ENCODE measurements at places on chromosomes 2 and 18.

DNA sequence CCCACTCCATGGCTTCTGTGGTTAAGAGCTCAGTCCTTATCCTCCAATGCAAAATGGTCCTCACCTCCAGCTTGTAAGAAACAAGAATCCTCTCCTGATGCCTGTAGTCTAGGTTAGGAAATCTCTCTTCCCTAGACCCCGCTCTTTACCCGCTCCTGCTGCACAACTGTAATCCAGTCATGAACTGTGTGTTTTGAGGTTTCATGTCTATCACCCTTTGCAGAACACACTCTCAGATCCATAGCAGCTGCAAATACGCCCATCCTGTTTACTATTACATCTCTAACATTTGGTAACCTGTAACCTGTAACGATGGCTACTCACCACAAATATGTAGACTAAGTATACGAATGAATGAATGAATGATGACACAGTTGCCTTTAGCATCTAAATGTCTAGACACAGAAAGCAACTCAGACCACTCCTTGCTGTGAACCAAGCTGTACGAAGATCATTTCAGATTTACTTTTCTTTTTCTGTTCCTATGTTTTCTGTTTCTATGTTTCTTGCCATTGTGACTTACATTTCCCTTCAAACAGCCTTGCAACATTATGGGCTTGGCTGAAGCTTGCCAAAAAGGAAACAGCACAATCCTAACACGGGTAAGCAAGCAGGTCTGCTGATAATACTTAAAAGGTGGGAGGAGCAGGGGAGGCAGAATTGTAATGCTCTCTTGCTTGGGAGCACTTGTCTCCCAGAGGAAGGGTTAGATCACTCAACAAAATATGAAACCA is 53.7 kb downstream of the EPHA4 start:
- no peak for DNase-seq

GRCh38 chr2:70981866-70982810 is 3.7 kb downstream of the ANKRD53 start:
- no peak for DNase-seq

DNA sequence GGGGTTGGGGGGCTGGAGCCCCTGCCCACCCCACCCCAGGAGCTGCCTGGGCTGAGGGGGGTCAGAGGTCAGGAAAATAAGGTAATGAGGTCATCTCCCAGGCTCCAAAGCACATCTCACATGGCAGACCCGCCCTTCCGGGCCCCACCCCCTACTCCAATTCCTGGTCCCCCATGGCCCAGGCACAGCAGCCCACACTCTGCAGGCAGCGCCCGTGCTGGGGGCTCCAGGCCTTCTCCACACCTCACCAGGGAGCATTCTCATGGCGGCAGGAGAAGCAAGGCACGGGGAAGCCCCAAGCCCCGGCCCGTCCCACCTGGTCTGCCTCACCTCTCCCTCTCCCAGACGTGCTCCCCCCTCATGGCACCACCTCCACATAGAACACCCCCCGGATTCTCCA is 43.8 kb downstream of the AQP12A start:
- no peak for DNase-seq

DNA sequence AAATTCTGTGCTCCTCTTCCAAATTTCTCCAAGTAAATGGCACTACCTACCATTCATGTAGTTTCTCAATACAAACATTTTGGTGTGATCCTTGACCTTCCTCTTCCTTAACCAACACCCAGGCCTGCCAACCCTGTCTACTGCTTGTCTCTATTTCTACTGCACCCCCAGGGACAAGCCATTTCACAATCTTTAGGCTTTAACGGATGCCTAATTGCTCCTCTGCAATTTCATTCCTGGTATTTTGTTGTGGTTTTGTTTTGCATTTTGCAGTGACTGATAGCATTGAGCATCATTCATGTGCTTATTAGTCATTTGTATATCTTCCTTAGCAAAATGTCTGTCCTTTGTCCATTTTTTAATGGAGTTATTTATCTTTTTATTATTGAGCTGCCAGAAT is 10.0 kb downstream of the FAP start:
- DNase-seq = no peak

DNA sequence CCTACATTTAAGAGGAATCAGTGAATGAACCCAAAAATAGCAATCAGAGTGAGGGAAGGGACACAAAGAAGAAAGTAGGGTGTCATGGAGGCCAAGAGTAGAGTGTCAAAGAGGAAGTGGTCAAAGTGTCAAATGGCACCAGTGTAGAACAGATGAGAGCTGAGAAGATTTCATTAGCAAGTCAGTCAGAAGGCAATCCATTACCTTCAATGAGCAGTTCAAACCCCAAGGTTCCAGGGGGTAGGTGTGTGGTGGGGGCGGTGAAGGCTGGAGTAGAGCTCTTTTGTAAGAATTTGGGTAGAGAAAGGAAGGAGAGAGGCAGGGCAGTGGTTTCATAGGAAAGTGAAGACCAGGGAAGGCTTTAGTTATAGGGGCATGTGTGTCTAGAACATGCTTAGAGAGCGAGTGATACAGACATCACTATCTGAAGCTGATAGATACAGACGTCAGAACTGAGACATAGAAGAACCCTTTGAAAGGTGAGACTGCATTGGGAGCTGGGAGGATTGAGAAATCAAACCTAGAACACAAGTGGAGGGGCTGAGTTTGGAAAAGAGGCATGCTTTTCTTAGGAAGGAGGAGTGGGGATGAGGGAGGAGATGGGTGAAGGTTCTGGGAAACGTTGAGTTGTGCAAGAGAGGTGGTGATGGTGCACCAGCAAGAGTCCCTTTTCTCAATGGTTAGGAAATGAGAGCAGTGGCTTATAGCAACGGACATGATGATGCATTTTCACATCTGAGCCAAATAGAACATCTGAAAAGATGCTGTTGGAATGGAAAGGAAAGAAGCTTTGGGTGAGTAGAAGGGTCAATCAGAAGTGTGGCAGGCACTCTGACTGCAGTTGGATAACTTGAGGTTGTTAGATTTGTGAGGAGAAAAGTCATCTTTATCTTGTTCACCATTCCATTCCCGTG is 48.9 kb upstream of the IL1RL1 start:
- no peak for DNase-seq

- no peak for DNase-seq
Measured at GRCh38 chr2:112305132-112305531, 29.7 kb downstream of the ZC3H6 start.

DNA sequence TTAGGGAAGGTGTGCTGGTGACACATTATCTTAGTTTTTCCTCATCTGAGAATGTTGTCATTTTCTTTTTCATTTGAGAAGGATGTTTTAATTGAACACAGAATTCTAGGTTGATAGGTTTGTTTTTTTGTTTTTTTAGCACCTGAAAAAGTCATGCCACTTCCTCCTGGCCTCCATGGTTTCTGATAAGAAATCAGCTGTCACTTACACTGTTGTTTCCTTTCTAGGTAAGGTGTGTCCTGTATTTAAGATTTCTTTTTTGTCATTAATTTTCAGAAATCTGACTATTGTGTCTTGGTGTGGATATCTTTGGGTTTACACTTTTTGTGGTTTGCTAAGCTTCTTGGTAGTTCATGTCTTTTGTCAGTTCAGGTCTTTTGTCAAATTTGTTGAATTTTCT is 99.3 kb downstream of the ROCK1 start:
- DNase-seq = no peak

DNA sequence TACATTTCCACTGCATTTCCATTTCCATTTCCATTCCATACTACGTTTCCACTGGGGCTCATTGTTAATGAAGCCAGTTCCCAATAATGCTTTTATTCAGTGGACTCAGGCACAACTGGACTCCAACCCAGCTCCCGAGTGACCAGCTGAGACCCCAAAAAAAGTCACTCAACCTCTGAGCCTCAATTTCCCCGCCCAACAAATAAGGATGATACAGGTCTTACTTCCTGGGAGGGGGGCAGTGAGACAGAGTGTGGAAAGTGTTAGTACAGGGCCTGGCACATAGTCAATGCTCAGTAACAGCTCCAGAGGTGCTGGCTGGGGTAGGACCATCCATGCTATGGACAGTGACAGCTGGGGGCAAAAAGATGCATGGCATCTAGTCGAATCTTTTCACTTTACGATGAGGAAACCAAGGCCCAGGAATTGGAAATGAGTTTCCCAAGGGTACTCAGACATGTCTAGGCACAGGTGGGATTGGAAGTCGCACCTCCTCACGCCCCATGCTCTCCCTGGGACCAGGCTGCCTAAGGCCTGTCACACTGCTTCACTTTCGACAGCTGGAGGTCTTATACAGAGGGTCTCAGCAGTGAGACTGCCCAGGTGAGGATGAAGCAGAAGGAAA is 226.5 kb downstream of the ANAPC1 start:
- DNase-seq = no peak

GRCh38 chr2:227509076-227509475 is 37.1 kb downstream of the AGFG1 start:
- DNase-seq = no peak

DNA sequence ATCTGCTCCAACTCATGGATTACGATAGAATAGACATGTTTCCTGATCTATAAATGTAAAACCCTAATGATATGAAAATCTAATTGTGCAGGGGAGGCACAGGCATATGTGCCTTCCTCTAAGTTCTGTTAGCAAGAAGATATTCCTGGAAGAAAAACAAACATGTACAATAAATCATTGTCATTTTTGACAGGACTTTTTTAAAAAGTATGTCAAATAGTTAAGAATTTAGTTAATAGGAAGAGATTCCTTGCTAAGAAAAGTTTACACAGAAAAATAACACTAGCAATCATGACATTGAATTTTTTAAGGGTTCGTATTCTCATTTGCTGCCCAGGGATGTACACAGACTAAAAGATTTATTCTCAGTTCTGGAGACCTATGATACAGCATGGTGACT is 15.3 kb upstream of the CREB1 start:
- DNase-seq = no peak

- DNase-seq = peak; percentile 51
Measured at GRCh38 chr2:145220496-145220895, 700.6 kb upstream of the ZEB2 start.

DNA sequence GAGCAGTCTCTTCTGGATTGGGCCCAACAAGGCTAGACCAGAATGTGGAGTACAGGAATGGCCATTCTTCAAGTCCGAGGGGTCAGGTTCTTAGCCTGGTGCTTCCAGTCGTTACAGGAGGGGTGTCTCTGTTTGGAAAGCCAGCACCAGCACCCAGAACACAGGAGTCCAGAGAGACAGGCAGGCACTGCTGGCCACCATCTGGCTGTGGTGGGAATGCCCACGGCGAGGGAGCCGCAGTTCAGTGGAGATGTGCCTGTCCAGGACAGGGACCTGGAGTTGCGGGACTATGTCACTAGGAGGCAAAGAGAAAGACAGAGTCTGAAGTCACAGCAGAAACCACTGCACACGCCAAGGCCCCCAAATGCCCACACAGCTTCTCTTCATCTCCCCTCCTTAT is 59.1 kb downstream of the TRABD2A start:
- no peak for DNase-seq

DNA sequence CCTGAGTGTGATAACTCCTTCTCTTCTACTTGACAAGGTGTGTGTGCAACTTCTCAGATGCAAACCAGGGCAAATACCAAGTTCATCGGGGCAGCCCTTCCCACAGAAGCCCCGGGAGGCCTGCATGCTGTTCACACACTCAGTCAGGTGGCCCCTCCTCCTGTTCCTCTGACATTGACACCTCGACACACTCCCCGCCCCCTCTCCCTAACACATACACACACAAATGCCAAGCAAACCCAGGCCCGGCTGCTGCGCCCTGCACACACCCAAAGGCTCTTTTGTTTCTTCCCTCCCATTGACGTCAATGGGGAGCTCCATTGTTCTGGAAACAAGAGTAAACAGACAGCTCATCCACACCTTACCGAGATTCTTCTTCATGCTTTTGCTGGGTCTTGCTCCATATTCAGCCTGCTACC is 1.7 kb upstream of the PER2 start:
- DNase-seq = peak; percentile 93
